ENCODE measurements at places on chromosomes 3 and 15. TPM values are rescaled to one million over a fixed set of nuclear protein-coding genes. Genes with fewer than 3 reads are reported as not detected.

DNA sequence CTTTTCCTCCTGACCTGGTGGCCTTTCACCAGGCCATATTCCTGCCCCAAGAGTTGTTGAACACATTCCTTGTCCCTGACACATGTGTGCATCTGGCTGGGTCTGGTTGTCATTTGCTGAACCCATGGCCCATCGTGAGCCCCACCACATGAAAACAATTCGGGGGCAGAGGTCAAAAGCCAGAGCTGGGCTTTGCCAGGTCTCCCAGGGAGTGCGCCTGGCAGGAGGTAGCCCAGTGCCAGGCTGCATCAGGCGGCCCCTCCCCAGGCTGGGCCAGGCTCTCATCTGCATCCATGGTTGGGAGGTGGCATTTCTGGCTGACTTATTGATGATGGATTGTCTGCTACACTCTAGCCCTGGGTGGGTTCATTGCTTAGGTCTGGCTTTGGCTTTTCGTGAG, 30.9 kb downstream of the SPSB4 start:
- no peak for DNase-seq

DNA sequence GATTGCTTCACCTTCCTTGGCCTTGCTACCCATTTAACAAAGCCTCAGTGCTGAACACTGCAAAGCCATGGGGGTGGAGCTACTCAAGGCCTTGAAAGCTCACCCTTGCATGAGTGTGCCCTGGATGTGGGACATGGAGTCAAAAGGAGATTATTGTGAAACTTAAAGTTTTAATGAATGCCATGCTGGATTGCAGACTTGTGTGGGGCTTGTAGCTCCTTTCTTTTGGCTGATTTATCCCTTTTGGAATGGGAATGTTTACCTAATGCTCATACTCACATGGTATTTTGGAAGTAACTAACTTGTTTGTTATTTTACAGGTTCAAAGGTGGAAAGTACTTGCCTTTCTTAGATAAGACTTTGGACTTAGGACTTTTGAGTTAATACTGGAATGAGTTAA, 538.5 kb upstream of the NECTIN3 start:
- DNase-seq: no peak

DNA sequence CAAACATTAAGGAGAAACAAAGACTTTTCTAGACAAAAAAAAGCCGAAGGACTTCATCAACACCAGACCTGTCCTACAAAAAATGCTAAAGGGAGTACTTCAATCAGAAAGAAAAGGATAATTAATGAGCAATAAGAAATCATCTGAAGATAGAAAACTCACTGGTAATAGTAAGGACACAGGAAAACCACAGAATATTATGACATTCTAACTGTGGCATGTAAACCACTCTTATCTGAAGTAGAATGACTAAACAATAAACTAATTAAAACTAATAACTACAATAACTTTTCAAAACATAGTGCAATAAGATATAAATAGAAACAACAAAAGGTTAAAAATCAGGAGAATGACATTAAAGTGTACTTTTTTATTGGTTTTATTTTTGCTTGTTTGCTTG, 584.5 kb upstream of the CCDC54 start:
- no peak for DNase-seq

DNA sequence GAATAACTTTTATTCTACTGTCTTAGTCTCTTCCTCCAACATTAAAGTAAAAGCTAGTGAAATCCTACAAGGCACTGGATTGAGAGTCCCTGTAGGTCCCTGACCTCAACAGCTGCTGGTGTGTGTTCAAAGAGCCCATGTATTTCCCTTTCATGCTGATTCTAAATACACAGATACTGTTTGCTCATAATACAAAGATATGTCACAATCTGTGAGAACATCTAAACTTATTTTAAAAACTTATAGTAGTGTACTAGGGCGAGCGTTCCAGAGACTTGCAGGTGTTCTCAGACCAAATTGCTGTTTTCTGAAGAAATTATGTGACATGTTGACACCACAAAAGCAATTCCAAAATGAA, 145.9 kb upstream of the LIPC start:
- no peak for DNase-seq

Gene SLC12A1
- not detected for total RNA-seq

Gene PLA2G4B
- 12.0 TPM for total RNA-seq
